ENCODE measurements at places on chromosomes 4 and X.

- peak; percentile 2 for DNase-seq
These were observed 26.9 kb downstream of the HOPX start for GRCh38 chr4:56654238-56654632.

DNA sequence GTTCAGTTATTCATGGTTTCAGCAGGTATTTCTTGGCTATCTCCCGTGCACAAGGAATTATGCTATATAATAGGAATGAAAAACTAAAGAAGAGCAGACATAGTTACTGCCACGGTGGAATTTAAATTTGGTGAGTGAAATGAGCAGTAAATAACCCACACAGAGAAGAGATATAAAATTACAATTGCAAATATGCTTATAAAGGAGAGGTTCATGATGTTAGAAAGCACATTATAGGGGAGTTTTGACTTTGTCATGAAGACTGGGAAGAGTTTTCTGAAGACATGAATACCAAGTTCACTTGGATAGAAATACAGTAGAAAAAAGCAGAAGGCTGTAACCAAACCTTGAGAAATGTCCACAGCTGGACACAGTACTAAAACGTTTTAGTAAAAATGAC, 712.0 kb upstream of the AADAT start:
- no peak for DNase-seq

GRCh38 chr4:82043081-82043808, 330.5 kb downstream of the HNRNPD start:
- peak; percentile 27 for DNase-seq

DNA sequence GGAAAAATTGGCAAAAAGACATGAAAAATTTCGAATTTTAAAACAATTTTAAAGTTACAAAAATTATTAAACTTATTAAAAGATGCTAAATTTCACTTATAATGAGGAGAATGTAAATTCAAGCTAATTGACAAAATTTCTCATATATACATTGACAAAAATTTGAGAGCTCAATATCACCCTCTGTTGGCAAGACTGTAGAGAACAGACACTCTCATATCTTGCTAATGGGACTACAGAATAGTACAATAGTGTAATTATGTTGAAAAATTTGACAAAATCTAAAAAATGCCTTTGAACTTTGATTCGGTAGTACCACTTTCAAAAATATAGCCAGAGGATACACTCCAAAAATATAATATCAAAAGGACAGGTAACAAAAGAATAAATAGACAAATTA, 29.8 kb downstream of the DCAF8L2 start:
- DNase-seq: peak; percentile 37

DNA sequence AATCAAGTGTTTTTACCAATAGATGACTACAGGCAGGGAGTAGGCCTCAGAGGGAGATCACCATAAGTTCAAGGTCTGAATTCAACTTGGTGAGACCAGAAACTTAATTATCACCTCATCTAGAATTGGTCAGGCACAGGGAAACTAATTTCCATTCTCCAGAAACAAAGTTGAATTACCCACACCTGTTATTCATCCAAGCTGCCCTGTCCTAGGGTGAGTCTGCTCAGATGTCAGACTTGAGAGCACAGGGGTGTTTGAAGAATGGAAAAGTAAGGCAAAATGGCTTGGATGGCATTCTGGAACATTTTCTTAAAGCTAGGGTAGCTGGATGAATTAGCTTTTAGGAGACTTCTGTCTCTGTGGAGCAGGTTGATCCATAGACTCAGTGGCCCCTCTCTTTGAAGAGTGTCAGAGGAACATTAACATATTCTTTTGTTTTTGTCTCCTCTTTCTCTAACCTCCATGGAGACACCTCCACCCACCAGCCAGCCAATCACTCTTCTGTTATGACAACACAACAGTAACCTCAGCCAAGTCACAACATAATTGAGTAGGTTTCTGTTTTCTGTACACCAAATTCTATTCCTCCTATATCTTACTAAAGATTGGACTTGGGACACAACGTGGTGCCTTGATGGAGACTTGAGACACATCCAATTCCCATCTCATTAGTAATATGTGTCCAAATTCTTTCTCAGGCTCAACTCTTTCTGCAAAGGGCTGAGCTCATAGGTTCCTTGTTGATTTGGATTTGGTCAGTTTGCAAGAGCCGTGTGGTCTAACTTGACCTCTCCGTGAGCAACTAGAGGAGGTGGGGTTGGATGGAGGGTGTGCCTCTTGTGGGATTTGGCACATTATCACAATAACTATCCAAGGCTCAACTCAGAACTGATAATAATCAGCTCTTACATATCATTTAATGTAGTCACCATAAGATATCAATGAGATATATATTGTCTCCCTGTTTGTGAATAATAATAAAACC, 45.1 kb downstream of the VSIG4 start:
- DNase-seq: no peak

DNA sequence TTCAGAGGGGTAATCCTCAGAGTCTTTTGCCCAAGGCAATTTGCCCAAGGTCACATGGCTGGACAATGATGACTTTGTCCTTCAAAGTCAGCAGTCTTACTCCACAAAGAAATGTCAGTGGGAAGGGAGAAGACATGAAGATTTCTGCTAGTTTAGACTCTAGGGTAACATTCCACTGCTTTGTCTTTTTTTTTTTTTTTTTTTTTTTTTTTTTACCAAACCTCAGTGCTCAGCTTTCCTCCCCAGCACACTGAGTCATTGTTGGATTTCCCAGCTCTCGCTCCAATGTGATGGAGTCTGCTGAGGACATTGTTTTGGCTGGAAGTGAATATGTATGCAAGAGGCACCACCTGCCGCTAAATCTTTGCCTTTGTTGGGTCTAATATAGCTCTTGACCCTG, 7.2 kb upstream of the C1QTNF7 start:
- no peak for DNase-seq

GRCh38 chr4:41507291-41507947, 30.5 kb upstream of the LIMCH1 start:
- no peak for DNase-seq

DNA sequence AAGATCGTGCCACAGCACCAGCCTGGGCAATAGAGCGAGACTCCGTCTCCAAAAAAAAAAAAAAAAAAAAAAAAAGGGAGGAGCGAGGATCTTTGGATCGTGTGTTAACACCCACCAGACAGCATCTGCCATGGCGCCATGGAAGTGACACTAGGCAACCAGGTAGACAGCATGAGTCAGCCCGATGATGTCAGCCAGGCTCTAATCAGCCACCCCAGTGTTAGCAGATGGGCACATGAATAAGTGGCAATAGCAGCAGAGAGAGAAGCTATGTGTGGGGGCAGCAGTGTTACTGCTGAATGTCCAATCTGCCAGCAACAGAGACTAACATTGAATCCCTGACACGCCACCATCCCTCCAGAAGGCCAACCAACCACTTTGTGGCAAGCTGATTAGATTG, 6.6 kb downstream of the SYN1 start:
- peak; percentile 68 for DNase-seq

GRCh38 chr4:170672381-170672965, 582.7 kb upstream of the AADAT start:
- no peak for DNase-seq

DNA sequence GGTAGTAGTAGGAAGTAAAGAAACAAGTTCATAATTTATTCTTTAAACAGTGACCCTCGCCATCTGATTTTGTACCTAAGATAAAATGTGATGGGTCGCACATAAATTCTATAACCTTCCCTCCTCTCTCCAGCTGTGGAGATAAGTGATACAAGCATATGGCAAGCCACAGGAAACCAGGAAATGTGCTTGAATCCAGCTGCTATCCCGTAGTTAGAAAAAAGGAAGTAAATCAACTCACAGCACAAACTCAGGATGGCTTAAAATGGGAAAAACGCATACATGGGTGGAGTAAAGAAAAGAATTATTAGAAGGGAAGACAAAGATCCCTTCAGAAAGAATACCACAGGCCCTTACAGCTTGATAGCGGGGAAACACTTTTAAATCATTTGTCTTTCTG, 78.2 kb downstream of the ZNF827 start:
- DNase-seq: peak; percentile 63

DNA sequence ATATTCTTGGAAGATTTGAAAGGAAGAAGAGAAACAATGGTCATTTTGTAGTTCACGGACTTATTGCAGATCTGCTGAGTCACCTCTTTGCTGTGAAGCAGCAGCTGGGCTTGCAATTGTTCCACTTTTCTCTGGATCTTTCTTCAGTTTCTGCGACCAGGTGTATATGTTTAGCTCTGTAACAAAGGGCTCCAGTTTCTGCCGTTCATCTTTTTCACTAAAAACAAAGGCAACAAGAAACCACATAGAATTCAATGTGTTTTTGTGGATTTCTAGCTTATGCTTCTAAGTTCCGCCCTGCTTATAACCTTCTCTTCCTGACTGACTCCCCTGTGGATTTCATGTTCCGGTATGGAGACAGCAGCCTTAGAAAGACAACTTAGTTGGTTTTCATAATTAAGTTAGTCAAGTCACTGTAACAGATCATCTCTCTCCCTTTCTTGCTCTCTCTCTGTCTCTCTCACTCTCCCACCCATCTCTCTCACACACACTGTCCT, 121.6 kb upstream of the EPHA5 start:
- peak; percentile 47 for DNase-seq

GRCh38 chr4:124768596-124769365, 56.2 kb upstream of the ANKRD50 start:
- no peak for DNase-seq

GRCh38 chr4:140943486-140944198, 187.5 kb upstream of the TBC1D9 start:
- no peak for DNase-seq

- no peak for DNase-seq
These were observed 94.2 kb upstream of the MYOZ2 start for GRCh38 chr4:119041396-119041795.

DNA sequence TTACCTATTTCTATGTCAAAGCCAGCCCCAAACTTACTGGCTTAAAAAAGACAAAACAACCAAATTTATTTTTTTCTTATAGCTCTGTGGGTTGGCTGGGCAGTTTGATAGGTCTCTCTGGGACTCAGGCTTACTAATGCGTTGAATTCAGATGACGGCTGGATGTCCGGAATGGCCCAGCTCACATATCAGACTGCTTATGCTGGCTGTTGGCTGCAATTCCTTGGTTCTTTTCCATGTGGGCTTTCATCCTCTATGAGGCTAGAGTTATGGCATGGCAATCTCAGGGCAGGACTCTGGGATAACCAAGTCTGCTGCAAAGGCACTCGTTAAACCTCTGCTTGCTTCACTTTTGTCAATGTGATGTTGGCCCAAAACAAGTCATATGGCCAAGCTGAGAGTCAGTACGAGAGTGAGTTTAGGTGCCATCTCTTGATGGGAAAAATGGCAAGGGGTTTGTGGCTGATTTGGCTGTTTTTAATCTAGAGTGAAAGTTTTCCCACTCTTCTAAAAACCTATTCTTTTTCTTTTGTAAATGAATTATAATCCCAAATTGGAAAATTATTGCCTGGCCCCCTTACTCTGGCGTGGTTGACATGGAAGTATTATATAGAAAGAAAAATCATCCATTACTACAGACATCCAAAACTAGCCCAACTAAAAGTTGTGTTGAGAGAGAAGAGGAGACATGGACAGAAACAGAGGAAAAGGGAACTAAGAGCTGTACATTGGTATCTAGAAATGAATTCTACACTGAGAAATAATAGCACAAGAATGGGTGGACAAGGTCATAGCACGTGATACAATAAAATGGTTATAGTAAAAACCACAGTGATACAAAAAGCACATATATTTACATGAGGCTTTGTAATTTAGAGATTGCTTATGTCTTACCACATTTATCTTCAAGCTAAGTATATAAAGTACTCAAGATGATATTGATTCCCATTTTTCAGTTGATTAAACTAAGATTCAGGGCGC, 6.6 kb downstream of the PRIMPOL start:
- DNase-seq: no peak

DNA sequence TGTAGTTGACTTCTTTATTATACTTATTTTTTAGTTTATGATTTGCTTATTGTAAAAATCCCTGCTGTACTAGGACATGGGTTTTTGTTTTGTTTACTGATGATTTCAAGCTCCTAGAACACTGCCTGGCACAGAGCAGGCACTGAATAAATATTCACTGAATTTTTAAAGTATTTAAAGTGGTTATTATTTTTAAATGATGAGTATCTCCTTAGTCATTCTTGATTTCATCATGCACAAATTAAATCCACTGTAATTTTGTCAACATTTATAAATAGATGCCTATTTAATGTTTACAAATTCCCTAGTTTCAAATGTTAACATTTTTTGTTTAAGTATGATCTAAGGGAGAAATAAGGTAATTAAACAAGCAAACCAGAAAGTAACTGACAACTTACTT, 367.9 kb upstream of the SLIT2 start:
- DNase-seq: no peak

GRCh38 chr4:10442976-10443375, 14.2 kb downstream of the ZNF518B start:
- no peak for DNase-seq

Measured in NCI-H69 (cell line).